HFFc6 (cell line): ENCODE measurements at places on chromosomes 6 and 20. TPM values are rescaled to one million over a fixed set of nuclear protein-coding genes. Genes with fewer than 3 reads are reported as not detected.

DNA sequence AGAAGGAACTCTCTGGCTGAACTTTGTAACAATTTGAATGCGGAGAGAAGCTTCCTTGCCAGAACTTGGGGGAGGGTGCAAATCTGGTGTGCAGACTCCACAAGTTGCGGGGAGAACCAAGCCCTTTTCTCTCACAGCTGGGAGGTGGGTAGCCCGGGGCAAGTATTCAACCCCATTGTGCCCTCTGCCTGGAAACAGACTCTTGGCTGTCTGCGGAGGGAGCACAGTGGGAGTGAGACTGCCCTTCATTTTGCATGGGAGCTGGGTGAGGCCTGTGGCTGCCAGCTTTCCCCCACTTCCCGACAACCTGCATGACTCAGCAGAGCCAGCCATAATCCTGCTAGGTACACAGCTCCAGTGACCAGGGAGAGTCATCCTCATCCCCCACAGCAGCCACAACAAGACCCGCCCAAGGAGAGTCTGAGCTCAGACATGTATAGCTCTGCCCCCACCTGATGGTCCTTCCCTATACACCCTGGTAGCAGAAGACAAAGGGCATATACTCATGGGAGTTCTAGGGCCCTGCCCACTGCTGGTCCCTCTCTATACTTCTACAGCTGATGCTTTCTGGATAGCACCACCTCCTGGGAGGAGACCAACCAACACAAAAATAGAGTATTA is 29.4 kb upstream of the TPD52L1 start:
- peak; percentile 9 for DNase-seq
- no peak overlapping the region for H3K4me3 ChIP-seq
- H3K36me3 ChIP-seq: no peaks in the 10 kb centered on the region; the same call in 1 of the 2 replicates
- no peaks in the 10 kb centered on the region for H3K27me3 ChIP-seq

DNA sequence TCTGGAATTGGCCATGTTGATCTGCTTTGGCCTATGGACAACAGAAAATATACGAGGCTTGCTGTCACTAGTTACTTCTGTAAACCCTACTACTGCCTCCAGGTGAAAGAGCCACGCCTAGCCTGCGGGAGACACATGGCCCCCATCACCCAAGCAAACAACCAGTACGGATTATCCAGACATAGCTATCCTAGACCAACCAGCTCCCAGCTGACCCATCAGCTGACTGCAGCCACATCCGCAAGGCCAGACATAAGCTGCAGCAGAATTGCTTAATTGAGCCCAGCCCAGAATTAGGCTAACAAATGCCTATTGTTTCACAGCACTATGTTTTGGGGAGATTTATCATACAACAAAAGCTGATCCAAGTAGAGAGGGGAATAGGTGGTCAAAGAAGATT is 13.5 kb downstream of the REV3L start:
- DNase-seq: no peak
- H3K36me3 ChIP-seq: peaks cover 21% of the 10 kb centered on the region; the same call in 1 of the 2 replicates
- H3K4me1 ChIP-seq: peaks cover 75% of the 10 kb centered on the region
- H3K27me3 ChIP-seq: peaks cover 1% of the 10 kb centered on the region
- peak overlapping the region; percentile 87 for H3K27ac ChIP-seq
- H3K4me3 ChIP-seq: peak overlapping the region; percentile 46; the same call in 1 of the 2 replicates

GRCh38 chr20:62641321-62642050 is 817 bp upstream of the SLCO4A1 start:
- H3K27ac ChIP-seq: no peak overlapping the region
- peak overlapping the region; percentile 72 for H3K4me3 ChIP-seq
- peaks cover 13% of the 10 kb centered on the region for H3K27me3 ChIP-seq
- DNase-seq: no peak

DNA sequence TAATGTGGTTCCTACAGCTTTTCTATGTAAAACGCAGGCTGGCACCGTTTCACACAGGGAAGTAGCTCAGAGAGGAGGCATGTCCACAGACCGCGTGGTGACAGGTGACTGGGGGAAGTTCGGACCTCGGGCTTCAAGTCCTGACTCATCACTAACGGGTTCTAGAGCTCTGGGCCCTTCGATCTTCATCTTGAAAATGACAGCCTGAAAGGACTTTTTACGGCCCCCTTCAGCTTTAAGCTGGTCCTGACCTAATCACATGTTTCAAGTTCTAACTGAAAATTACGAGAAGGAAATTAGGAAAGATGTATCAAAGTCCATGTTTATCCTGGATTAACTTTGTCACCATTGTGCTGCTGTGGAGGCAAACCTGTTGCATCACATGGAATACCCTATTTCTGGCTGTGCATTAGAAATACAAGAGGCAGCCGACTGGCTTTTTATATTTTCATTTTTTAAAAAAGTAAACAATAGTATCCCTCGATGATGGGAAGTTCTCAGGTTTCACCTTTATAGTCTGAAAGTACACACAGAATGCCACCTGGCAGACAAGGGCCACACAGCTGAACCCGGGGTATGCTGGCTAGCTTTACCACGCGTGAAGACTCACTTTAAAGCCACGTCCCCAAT is 2.0 kb downstream of the MAN1A1 start:
- H3K4me1 ChIP-seq: peaks cover 13% of the 10 kb centered on the region
- no peak for DNase-seq
- H3K27ac ChIP-seq: no peak overlapping the region
- no peaks in the 10 kb centered on the region for H3K36me3 ChIP-seq
- peaks cover 19% of the 10 kb centered on the region for H3K27me3 ChIP-seq

DNA sequence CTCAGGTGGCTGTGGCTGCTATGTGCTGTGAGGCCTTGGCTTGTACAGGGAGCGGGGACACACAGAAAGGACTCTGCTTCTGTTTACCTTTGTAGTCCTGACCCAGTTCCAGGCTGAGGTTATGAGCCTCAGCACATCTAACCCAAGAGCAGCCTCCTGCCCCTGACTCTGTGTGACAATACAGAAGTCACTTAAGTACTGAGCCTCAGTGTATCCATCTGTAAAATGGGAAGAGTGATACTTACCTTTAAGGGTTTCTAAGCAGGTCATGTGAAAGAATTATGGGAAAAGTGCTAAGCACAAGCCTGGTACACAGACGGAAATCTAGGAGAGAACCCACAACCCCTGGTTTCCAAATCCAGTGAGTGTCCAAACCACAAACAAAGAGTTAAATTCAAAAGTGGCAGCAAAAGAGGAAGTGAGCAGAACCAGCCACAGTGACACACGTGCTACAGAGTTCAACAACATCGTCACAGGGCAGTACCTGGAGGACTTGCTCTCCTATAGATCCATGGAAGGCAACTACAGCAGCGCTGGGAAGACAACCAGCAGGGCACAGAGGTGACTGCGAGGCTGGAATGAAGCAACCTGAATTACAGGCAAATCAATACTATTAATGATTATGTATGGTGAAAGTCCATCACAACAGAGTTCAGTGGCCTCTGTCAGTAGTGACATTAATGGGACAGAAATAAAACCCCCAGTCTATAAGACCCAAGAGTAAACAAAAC is 12.5 kb downstream of the TRIM26 start:
- DNase-seq: no peak
- no peak overlapping the region for H3K27ac ChIP-seq
- H3K27me3 ChIP-seq: no peaks in the 10 kb centered on the region; the same call in 1 of the 2 replicates
- H3K4me3 ChIP-seq: no peak overlapping the region
- no peaks in the 10 kb centered on the region; the same call in 1 of the 2 replicates for H3K36me3 ChIP-seq

GRCh38 chr6:150937132-150937906 is 71.8 kb downstream of the MTHFD1L start:
- DNase-seq: no peak
- H3K36me3 ChIP-seq: peaks cover 75% of the 10 kb centered on the region
- H3K27ac ChIP-seq: peak overlapping the region; percentile 24; the same call in 1 of the 2 replicates
- H3K27me3 ChIP-seq: peaks cover 2% of the 10 kb centered on the region; the same call in 1 of the 2 replicates

DNA sequence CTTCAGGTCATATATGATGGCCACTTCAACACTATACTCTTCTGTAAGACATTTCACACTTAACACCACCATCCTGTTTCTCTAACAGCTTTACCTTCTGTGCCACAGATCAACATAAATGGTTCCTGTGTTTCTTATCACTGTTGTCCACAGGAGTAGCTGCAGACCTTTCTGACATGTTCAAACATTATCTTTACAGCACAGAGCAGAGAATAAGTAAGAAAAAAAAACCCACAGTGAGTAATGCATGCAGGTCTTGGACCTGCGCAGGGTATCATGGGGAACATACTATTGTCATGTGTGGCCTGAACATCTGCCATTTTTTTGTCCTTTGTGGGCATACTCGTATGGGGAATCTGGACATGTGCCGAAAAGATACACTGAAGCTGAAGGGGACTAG is 161.9 kb downstream of the KIF16B start:
- no peaks in the 10 kb centered on the region for H3K4me1 ChIP-seq
- no peaks in the 10 kb centered on the region for H3K27me3 ChIP-seq
- no peaks in the 10 kb centered on the region; the same call in 1 of the 2 replicates for H3K36me3 ChIP-seq
- no peak for DNase-seq
- no peak overlapping the region for H3K27ac ChIP-seq
- H3K4me3 ChIP-seq: no peak overlapping the region

DNA sequence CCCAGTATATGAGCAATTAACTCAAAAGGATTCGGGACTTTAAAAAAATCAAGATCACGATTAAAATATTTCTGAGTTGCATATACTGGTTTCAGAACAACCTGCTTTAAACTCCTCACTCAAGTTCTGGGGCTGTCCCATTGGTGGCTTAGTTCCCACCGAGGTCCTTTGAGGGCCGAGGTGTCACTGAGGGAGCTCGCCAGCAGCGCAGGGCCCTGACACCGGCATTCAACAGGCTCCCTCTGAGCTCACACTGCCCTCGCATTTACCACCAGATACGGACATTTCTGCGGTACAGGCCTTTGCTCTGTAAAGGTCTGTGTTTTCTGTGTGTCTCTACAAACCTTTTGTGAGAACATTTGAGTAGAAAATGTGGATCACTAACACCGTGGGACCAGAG is 24.4 kb upstream of the BNIP5 start:
- 0 out of 2 replicates have a peak, but pooled peaks cover 5% of the 10 kb centered on the region for H3K36me3 ChIP-seq
- H3K4me1 ChIP-seq: peaks cover 9% of the 10 kb centered on the region
- H3K27ac ChIP-seq: no peak overlapping the region

DNA sequence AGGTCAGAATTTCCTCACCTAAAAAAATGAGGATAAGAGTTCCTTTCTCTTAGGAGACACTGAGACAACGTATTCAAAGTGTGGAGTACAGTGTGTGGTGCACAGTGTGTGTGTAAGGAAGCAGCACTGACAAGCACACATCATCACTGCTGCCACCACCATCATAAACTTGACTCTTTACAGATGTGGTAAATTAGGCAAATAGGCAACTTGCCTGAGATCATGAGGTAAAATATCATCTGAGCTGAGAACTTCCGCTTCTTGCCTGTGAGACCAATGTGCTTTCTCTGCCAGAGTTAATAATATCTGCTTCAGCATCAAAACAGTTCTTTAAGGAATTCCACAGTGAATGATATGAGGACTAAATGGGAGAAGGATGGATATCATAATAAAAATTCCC is 52.7 kb downstream of the LYRM4 start:
- no peaks in the 10 kb centered on the region for H3K36me3 ChIP-seq
- H3K4me3 ChIP-seq: no peak overlapping the region
- peaks cover 1% of the 10 kb centered on the region; the same call in 1 of the 2 replicates for H3K27me3 ChIP-seq
- no peak for DNase-seq

DNA sequence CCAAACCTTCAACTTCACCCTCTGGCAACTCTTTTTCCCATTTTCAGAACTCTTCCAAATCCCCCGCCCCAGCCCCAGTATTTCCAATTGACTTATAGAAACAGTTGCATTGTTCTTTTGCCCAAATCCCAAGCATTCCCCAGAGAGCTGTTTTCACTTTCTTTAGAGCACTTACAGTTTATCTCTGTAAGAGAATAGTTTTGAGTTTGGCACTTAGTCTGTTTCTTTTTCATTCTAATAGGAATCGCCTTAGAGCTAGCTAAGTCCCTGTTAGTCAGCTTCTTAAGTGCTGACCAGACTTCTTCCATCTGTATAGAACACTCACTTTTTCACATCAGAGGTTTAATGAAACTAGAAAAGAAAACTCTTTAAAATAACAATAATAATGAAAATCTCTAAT is 374.2 kb upstream of the FLRT3 start:
- no peak overlapping the region for H3K27ac ChIP-seq
- H3K36me3 ChIP-seq: peaks cover 5% of the 10 kb centered on the region; the same call in 1 of the 2 replicates
- no peaks in the 10 kb centered on the region for H3K4me1 ChIP-seq
- no peak overlapping the region for H3K4me3 ChIP-seq
- H3K27me3 ChIP-seq: no peaks in the 10 kb centered on the region

GRCh38 chr6:36268478-36269275 is 1.2 kb upstream of the PNPLA1 start:
- DNase-seq: no peak
- H3K4me3 ChIP-seq: no peak overlapping the region
- no peaks in the 10 kb centered on the region for H3K36me3 ChIP-seq
- no peak overlapping the region for H3K27ac ChIP-seq
- H3K27me3 ChIP-seq: peaks cover 33% of the 10 kb centered on the region
- peaks cover 12% of the 10 kb centered on the region for H3K4me1 ChIP-seq

The CYP39A1 gene
- total RNA-seq: not detected in 3 replicates

- H3K27ac ChIP-seq: no peak overlapping the region
- H3K4me3 ChIP-seq: no peak overlapping the region
- H3K4me1 ChIP-seq: no peaks in the 10 kb centered on the region
- DNase-seq: no peak
- H3K27me3 ChIP-seq: no peaks in the 10 kb centered on the region; the same call in 1 of the 2 replicates
- H3K36me3 ChIP-seq: no peaks in the 10 kb centered on the region
Observed at GRCh38 chr6:69584913-69585729, 211.7 kb downstream of the LMBRD1 start.

DNA sequence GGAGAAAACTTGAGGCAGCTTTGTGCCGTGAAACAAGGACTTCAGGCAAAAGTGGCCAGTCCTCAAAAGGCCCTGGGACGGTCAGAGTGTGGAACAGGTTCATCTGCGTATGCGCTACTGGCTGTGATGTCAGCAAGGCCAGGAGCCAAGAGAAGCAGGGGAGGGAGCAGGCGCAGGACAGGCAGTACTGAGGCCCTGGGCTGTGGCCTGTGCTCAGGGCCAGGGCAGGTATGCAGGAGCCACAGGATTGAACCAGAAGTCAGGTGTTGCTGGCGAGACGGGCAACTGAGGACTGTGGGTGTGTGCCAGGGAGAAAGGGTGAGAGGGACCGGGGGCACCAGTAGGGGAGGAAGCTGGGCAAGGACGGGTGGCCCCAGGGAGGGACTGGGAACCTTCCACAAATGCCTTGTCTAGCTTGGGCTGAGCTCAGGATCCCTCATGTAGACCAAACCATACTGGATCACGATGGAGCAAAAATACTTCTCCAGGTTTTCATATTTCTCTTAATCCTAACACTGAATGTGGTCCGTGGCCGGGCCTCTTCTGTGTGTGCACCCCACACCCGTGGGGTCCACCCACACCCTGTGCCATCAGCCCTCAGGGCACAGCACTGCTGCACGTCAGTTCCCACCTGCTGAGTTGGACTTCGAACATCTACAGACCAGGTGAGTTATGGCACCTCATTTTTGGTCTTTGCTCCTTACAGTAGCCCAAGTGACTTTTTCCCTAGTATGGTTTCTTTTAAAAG is 46.9 kb downstream of the GINS1 start:
- H3K4me1 ChIP-seq: no peaks in the 10 kb centered on the region
- H3K27ac ChIP-seq: no peak overlapping the region
- DNase-seq: no peak
- no peaks in the 10 kb centered on the region for H3K36me3 ChIP-seq
- H3K27me3 ChIP-seq: no peaks in the 10 kb centered on the region
